ENCODE measurements at places on chromosomes 11 and 22. TPM values are rescaled to one million over a fixed set of nuclear protein-coding genes. Genes with fewer than 3 reads are reported as not detected.

Gene ARHGAP42
- 8.7 TPM for total RNA-seq

Gene VPS11
- 19.1 TPM for total RNA-seq

Gene FOLR3
- not detected for total RNA-seq

Gene TMEM123
- 98.4 TPM for total RNA-seq

Gene OR51B4
- total RNA-seq, result not detected

Gene TRIM6
- 0.42 TPM for total RNA-seq

Gene MEI1
- 1.3 TPM for total RNA-seq

Gene SYT13
- 5.5 TPM for total RNA-seq

Gene THY1
- total RNA-seq, result 7.2 TPM

Gene ALG12
- 15.5 TPM for total RNA-seq

DNA sequence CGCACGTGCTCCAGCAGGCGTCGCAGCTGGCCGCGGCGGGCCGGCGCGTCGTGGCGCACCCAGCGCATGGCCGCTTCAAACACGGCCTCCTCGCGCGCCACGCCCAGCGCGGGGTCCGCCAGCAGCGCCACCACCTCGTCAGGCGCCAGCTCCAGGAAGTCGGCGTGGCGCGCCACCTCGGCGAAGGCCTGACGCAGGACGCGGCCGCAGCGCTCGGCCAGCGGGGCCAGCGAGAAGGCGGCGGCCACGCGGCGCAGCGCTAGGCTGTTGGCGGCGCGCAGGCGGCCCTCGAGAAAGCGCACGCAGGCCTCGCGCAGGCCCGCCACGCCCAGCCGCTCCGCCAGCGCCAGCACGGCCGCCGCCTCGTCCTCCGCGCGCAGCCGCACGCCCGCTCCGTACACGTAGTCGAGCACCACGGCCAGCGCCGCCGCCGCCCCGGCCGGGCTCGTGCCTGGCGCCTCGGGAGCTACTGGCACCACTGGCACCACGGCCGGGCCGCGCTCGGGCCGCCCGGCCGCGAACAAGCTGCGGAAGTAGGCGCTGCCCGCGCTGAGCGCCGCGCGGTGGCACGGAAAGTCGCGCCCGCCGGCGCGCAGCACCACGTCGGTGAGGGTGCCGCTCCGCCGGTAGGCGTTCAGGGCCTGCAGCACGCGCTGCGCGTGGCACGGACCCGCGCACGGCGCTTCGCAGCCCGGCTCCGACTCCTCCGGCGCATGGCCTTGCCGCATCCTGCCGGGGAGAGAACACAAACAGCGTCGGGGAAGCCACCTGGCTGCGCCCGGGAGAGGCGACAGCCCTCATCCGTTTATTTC is 2.9 kb downstream of the KLHL35 start:
- DNase-seq, result peak; percentile 33

GRCh38 chr22:49198705-49199084 is 629.0 kb downstream of the BRD1 start:
- no peak for DNase-seq

DNA sequence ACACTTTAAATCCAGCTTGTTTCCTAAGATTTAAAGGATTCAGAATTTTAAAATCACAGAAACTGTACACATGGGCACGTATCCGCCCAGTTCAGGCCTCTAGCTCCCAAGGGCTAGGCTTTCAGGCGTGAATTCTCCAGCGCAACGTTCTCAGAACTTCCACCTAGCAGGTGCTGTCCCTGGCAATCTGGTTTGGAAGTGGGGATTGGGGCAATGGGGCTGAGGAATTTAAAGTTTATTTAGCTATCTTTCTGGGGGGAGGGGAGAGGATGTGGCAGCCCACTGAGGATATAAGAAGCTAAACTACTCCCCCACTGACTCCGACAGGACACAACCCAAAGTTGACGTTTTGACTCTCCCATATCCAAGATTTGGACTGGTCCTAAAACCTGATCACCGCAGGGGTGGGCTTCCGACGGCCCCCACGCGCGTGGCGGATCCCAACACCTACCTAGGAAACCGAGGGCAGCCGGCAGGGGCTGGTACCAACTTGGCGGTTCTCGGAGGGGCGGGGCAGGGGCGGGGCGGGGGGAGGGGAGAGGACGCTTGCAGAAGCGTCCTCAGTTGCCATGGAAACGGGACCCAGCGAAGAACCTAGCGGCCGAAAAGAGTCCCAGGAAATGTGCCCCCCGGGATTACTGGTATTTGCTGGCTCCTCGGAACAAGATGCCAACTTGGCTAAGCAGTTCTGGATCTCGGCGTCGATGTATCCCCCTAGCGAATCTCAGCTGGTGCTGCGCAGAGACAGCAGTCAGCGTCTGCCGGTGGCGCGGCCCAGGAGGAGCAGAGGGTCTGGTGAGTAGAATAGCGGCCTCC is at the start of gene HOATZ:
TSS of gene HOATZ (plus strand) at position 563 of the 816 bp plus-strand sequence. CDS start at position 570, 7 bp downstream.
- DNase-seq, result no peak

GRCh38 chr22:38462960-38463784 is 4.7 kb upstream of the KDELR3 start:
- peak; percentile 75 for DNase-seq

DNA sequence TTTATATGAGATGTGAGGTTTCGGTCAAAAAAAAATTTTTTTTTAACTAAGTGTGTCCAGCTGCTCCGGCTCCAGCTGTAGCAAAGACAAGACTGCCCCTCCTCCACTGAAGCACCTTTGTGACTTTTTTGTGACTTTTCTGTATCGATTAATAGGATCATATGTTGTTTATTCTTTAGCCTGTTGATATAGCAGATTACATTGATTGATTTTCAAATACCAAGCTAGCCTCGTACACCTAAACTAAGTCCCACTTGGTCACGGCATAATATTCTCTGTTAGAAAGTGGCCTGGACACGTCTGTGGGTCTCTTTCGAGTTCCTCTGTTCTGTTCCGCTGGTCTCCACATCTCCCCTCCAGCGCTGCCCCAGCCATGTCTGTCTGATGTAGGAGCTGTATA is 126.8 kb downstream of the IGLL1 start:
- DNase-seq, result no peak

GRCh38 chr11:111549869-111550203 is 9.3 kb downstream of the LAYN start:
- no peak for DNase-seq

DNA sequence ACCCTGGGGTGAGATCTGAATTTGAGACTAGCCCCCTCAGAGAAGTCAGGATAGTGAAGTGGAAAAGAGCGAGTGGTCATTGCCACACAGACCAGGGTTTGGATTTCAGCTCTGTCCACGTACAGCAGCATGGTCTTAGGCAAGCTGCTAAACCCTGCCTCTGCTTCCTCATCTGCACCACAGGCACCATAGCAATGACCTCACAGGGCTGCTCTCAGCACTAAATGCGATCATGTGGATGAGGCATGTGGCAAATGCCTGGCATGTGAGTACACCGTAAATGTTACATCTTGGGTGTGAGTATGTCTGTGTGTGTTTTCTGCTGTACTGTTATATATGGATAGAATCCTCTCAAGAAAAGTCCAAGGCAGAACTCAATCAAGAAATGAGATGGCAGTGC is 15.8 kb downstream of the NAV2 start:
- no peak for DNase-seq

DNA sequence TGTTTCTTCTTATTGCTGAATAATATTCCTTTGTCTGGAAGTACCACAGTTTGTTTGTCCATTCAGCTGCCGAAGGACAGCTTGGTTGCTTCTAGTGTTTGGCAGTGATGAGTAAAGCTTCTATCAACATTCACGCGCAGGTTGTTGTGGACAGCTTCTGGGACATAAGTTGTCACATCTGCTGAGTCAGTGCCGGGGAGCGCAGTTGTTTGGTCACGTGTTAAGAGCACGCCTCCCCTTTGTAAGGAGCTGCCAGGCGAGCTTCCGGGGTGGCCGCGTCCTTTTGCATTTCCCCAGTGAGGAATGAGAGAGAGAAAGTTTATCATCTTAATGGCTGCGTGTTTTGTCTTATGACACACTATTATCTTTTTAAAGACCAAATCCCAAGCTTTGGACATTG is 30.3 kb downstream of the SAMM50 start:
- DNase-seq, result no peak

GRCh38 chr11:57776031-57776521 is 14.5 kb downstream of the CTNND1 start:
- DNase-seq, result peak; percentile 43

GRCh38 chr11:113449743-113450142 is 25.5 kb downstream of the DRD2 start:
- DNase-seq, result no peak

DNA sequence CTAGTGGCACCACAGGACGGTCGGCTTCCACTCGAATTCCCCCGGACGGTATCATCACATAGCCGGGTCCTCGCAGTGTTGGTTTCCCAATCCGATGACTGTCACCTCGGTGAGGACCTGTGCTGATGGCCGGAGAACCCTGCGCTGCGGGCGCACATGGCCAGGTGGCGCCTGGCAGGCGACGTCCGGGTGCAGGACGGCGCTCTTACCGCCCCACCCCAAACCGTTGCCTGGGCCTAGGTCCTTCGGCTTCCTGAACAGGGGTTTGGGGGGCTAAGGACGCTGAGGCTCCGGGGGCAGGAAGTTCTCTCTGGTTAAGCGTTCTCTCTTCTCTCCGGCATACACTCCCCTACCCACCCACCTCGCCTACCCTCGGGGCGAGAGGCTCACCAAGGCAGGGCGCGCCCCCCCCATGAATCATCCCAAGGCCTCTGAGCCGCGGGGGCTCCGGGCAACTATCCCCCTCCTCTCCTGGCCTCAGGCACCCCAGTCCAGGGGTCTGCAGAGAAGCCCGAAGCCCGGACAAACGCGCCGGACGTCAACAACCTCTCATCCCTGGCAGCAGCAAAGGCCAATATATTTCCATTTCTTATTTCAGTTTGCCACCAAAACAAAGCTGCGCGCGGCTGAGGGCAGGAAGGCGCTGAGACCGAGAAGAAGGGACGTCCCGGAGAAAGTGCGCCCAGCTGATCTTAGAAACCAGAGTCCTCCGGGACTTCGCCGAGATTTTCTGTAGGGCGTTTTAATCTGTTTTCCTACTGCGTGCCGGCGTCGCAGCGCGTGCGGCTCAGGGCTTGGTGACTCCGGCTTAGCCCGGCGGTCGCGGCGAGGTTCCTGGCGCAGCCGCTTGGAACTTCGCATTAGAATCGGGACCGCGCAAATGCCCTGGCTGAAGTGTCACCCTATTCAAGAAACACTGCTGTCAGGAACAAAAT is 5.6 kb downstream of the ALX4 start:
- DNase-seq, result no peak

DNA sequence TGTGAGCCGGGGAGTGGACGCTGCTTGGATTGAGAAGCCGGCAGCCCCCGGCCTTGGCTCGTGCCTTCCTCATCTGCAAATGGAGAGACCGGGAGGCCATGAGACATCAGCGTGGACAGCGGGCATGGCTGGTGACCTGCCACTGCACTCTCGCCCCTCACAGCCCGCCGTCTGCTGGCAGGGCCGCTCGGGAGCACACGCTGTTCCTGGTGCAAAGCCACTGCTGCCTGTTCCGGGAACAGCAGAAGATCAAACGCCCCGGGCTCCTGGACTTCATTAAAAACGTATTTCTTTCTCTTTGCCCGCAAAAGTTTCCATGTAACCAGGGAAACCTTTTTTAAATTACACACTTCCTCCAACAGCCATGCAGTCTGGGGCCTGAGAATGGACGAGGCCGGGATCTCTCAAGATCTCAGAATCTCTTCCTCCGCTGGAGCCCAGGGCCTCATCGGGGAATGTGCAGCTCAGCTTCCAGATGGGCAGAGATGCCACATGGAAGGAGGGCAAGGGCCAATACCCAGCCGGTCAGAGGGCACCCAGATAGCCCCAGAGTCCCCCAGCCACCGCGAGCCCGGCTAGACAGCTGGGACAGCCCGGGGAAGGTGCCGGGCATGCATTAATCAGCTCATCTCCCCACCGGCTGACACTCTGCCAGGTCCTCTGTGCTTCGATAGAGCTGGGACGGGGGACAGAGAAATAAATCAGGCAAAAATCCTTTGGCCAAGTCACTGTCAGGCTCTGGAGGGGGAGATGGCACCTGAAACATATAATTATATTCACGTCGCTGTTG is 62.8 kb upstream of the PRR5 start:
- DNase-seq, result no peak

- peak; percentile 17 for DNase-seq
Measured at GRCh38 chr22:30878516-30879414, 89.8 kb downstream of the MORC2 start.

DNA sequence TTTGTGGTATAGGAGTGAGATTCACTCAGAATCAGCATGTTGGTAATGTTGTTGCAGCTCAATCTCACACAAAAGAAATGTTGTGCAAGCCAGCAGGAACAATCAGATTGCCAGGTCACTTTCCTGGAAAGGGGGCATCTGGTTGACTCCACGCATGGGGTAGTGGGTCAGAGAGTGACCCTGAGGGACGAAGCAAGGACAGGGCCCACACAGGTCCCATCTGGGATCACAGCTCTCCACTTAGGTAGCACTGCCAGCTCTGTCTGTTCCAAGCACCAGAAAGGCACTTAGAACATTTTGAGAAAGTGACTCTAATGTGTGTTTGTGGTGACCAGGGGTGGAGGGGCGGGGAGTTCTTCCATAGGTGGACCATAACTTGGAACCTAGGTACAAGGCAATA is 109.5 kb downstream of the RASSF10 start:
- DNase-seq, result no peak
